ENCODE measurements at places on chromosomes 4 and X. TPM values are rescaled to one million over a fixed set of nuclear protein-coding genes. Genes with fewer than 3 reads are reported as not detected.

Gene HELT
- polyA plus RNA-seq = not detected

GRCh38 chr4:69057620-69058409, 38.5 kb upstream of the UGT2B7 start:
- DNase-seq = no peak

- no peaks in the 10 kb centered on the region for H3K27me3 ChIP-seq
- peaks cover 18% of the 10 kb centered on the region for H3K4me1 ChIP-seq
- no peaks in the 10 kb centered on the region for H3K36me3 ChIP-seq
- no peak overlapping the region for H3K4me3 ChIP-seq
- peak overlapping the region; percentile 81 for H3K27ac ChIP-seq
Measured at GRCh38 chr4:15149839-15150592, 147.7 kb downstream of the CPEB2 start.

Gene SULT1B1
- polyA plus RNA-seq = 0.10 TPM

Gene PPARGC1A
- polyA plus RNA-seq = not detected

Gene SOD3
- polyA plus RNA-seq = 10.1 TPM

DNA sequence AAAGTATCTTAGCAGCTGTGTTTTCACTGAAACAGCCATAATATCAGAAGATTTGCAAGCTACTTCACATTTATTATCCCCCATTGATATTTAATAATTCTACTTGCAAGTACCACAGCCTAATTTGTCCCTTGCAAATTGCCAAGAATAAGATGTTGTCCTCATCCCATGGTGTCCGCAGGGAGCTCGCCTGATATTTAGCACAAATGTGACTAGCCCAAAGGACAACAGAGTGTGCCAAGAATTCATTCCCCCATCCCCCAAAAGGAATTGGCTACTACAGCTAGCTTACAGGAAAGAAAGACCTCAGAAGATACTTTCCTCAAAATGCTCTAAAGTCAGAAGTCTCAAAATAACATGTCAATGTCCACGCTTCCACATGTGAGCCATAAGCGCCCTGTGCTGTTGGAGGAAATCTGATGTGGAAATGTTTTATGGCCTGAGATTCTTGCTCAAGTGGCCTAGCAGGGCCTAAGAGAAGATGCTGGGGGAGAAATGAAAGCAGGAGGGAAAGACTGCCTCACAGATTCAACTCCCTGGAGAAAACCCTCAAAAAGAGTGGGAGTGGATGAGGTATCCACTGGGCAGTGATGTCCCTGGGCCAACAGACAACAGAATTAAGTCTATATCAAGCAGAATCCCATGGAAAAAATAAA, 111.4 kb downstream of the SH3KBP1 start:
- H3K4me1 ChIP-seq = peaks cover 23% of the 10 kb centered on the region
- H3K36me3 ChIP-seq = no peaks in the 10 kb centered on the region
- H3K27me3 ChIP-seq = no peaks in the 10 kb centered on the region
- DNase-seq = peak; percentile 50

Gene RASL11B
- polyA plus RNA-seq = 0.46 TPM

DNA sequence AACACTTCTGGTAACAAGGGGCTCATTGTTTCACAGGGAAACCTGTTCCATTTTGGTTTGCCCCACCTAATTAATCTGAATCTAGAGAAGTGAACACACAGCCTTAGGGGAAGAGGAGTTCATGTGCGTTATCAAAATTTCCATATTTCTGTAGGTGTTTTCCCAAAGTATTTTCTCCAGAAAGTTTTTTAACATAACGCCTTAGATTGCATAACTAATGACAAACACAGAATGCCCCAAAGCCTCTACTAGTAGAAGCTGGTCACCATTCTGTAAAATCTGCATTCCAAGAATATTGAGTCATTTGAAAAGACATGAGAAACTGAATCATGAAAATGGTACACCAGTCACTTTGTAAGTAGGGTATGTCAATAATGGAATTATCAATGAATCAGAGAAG, 41.1 kb downstream of the IL13RA2 start:
- H3K4me1 ChIP-seq = peaks cover 7% of the 10 kb centered on the region
- H3K4me3 ChIP-seq = no peak overlapping the region
- 0 out of 2 replicates have a peak overlapping the region, but pooled peaks have one; percentile 15 for H3K27ac ChIP-seq
- no peaks in the 10 kb centered on the region for H3K27me3 ChIP-seq
- H3K36me3 ChIP-seq = no peaks in the 10 kb centered on the region
- DNase-seq = peak; percentile 75

Gene C4orf46
- polyA plus RNA-seq = 13.3 TPM

GRCh38 chr4:144580430-144580829, 65.5 kb upstream of the HHIP start:
- H3K36me3 ChIP-seq = no peaks in the 10 kb centered on the region
- peaks cover 54% of the 10 kb centered on the region for H3K4me1 ChIP-seq
- no peaks in the 10 kb centered on the region for H3K27me3 ChIP-seq
- no peak overlapping the region for H3K4me3 ChIP-seq
- no peak overlapping the region for H3K27ac ChIP-seq

DNA sequence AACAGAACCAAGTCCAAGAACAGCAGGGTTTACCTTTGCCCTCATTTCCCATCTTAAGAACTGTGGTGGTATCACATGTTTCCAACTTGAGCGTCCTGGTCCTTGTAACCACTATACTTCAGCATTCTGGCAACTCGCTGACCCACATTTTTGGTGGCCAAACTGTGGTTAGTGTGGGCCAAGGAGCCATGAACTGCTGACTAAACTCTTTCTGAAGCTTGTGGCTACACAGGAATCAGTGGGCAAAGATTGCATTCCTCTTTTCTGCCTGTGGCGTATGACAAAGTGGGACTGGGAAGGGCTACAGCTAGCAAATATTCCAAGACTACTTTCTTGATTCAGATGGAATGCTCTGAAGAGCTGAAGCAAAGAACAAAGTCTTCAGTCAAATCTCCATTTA, 106.3 kb upstream of the MID1 start:
- no peak overlapping the region for H3K4me3 ChIP-seq
- no peaks in the 10 kb centered on the region for H3K36me3 ChIP-seq
- H3K27ac ChIP-seq = peak overlapping the region; percentile 41
- no peaks in the 10 kb centered on the region for H3K27me3 ChIP-seq
- DNase-seq = peak; percentile 76

Gene FAM9C
- polyA plus RNA-seq = not detected

DNA sequence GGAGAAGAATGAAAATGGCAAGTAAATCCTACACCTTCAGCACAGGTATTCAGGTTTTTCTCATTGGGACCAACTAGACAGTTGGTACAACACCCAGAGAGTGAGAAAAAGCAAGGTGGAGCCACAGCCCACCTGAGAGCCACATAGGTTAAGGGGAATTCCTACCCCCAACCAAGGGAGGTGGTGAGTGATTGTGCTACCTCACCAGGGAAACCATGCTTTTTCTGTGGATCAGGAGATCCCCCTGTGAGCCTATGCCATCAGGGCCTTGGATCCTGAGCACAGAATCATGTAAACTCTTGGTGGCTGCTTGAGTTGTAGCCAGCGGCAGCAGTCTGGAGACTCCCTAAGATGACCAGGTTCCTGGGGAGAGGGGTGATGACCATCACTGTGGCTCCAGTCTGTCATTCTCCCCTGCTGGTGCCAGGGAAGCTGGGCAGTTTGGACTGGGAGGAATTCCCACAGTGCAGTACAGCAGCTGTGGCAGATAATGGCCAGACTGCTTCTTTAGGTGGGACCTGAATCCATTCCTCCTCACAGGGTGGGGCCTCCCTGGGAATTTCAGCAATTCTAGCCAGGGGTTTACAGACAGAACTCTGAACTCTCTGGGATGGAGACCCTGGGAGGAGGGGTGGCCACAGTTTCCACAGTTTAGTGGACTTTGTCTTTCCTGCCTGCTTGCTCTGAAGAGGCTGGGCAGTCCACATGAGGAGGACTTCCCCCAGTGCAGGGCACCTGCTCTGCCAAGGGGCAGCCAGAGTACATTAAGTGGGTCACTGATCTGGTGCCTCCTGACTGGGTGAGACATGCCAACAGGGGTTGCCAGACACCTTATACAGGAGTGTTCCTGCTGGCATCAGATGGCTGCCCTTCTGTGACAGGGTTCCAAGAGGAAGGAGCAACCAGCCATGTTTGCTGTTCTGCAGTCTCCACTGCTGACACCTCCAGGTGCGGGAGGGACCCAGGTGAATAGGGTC, 43.2 kb downstream of the PARM1 start:
- H3K4me1 ChIP-seq = no peaks in the 10 kb centered on the region
- no peaks in the 10 kb centered on the region for H3K36me3 ChIP-seq
- H3K27ac ChIP-seq = no peak overlapping the region
- no peak for DNase-seq
- no peaks in the 10 kb centered on the region for H3K27me3 ChIP-seq

GRCh38 chr4:26459054-26459755, 31.1 kb downstream of the CCKAR start:
- H3K4me3 ChIP-seq = peak overlapping the region; percentile 55
- no peaks in the 10 kb centered on the region for H3K36me3 ChIP-seq
- H3K27ac ChIP-seq = no peak overlapping the region
- H3K27me3 ChIP-seq = no peaks in the 10 kb centered on the region
- peaks cover 16% of the 10 kb centered on the region for H3K4me1 ChIP-seq
- DNase-seq = peak; percentile 80

Gene UTP14A
- 13.3 TPM for polyA plus RNA-seq

Gene FOXR2
- polyA plus RNA-seq = not detected

GRCh38 chr4:26131711-26132110, 189.1 kb upstream of the RBPJ start:
- DNase-seq = no peak
- no peaks in the 10 kb centered on the region for H3K4me1 ChIP-seq
- H3K27me3 ChIP-seq = peaks cover 22% of the 10 kb centered on the region

- H3K27ac ChIP-seq = no peak overlapping the region
- H3K4me1 ChIP-seq = peaks cover 14% of the 10 kb centered on the region
- DNase-seq = no peak
- no peaks in the 10 kb centered on the region for H3K36me3 ChIP-seq
Measured at GRCh38 chrX:21155916-21156315, 218.3 kb upstream of the CNKSR2 start.

Gene AVPR2
- polyA plus RNA-seq = not detected

Gene TLR2
- polyA plus RNA-seq = not detected

Gene DAPP1
- not detected for polyA plus RNA-seq

DNA sequence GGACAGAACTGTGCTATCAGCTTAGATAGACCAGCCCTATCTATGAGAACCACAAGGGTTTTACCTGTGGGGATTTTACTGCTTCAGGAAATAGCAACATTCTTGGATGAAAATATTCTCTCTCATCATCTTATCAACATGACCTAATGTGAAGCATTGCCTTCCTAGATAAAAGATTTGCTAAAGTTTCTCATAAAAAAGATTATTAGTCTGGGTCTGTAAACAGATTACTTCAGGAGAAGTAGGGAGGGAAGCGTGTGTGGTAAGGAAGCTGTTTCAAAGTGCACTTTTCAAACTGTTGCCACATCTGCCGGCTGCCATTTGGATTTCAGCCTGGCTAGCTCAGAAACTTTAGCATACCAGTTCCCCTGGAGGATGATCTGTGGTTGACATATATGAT, at the start of gene NOX1:
Gene NOX1, minus strand, starts transcription at position 35 of the 400 bp plus-strand sequence. CDS start 220 bp downstream, outside the sequence.
- no peaks in the 10 kb centered on the region for H3K4me1 ChIP-seq
- no peak within 1 kb of the TSS for H3K27ac ChIP-seq
- H3K36me3 ChIP-seq = no peaks in the 10 kb centered on the region
- no peaks in the 10 kb centered on the region for H3K27me3 ChIP-seq

DNA sequence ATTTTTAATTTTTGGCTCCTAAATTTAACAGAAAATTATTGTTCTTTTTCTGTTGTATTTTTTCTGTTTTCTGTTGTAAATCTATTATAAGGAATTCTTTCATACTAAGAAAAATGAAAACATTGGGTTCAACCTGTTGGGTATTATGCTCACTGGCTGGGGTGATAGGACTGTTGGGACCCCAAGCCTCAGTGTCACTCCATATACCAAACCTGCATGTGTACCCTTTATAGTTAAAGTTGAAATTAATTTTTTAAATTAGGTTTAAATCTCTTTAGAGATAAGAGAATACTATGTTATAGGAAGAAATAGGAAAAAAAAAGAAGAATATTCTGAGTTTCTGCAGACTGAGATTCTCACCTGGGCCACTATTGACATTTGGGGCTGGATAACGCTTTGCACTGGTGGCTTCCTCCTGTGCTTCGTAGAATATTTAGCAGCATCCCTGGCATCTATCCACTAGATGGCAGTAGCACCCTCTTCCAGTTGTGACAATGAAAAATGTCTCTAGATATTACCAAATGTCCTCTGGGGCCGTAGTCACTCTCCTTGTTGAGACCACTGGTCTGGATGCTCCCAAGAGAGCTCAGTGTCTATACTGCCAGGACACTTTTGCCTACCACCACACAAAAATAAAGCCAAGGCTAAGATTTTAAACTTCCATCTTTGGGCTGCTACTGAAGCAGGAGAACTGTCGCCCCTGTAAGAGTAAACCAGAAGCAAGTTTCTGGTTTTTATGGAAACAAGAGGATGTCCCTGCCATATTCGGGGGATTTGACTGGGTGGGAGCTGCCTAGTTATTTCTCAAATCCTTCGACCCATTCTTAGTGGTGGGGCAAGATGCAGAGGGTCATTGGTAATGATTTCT, 22.4 kb upstream of the CLTRN start:
- H3K27me3 ChIP-seq = no peaks in the 10 kb centered on the region
- peak; percentile 63 for DNase-seq
- H3K4me1 ChIP-seq = no peaks in the 10 kb centered on the region

GRCh38 chr4:168601899-168602298, 105.0 kb downstream of the PALLD start:
- no peaks in the 10 kb centered on the region for H3K36me3 ChIP-seq
- H3K27ac ChIP-seq = no peak overlapping the region
- H3K27me3 ChIP-seq = no peaks in the 10 kb centered on the region
- no peak overlapping the region for H3K4me3 ChIP-seq
- no peak for DNase-seq

Gene ASMT
- polyA plus RNA-seq = not detected

GRCh38 chr4:182843808-182844325, 73.3 kb downstream of the DCTD start:
- no peaks in the 10 kb centered on the region for H3K4me1 ChIP-seq
- H3K36me3 ChIP-seq = no peaks in the 10 kb centered on the region

- H3K27me3 ChIP-seq = no peaks in the 10 kb centered on the region
- no peaks in the 10 kb centered on the region for H3K36me3 ChIP-seq
- DNase-seq = no peak
- H3K27ac ChIP-seq = no peak overlapping the region
- no peak overlapping the region for H3K4me3 ChIP-seq
Measured at GRCh38 chr4:93147524-93148212, 680.9 kb upstream of the ATOH1 start.

- no peak overlapping the region for H3K27ac ChIP-seq
- peaks cover 10% of the 10 kb centered on the region for H3K4me1 ChIP-seq
- no peak overlapping the region for H3K4me3 ChIP-seq
Measured at GRCh38 chrX:37420756-37421155, 71.6 kb downstream of the PRRG1 start.

- DNase-seq = peak; percentile 55
- H3K36me3 ChIP-seq = no peaks in the 10 kb centered on the region
- no peaks in the 10 kb centered on the region for H3K27me3 ChIP-seq
- H3K4me1 ChIP-seq = peaks cover 24% of the 10 kb centered on the region
- H3K4me3 ChIP-seq = no peak overlapping the region
Measured at GRCh38 chr4:74449571-74450297, 4.8 kb downstream of the AREG start.
